Activated effector memory CD4-positive, alpha-beta T cell treated with Interleukin-2 at 50 U/mL for 16 hours (primary cell): ENCODE measurements at places on chromosomes 6 and 20.

GRCh38 chr20:21109144-21109543 lies 3.0 kb upstream of the LINC00237 start:
- DNase-seq, result no peak

- DNase-seq, result no peak
Observed at GRCh38 chr6:20238688-20239587, 26.7 kb upstream of the MBOAT1 start.

DNA sequence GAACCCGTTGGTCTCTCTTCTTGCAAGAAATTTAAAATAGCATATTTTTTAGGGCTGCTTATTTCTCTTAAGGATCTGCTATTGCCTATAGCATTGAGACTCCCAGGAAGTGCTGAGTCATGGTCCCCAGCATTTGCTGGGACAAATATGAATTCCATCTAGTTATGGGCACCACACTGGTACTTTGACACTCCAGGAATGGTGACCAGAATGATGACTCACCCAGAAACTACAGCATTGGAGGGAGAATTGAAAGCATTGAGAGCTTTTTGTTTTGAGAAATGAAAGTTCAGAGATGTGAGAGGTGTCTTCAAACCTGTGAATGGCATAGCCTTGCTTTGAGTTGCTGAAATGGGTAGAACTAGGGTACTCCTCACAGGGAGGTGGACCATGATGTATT lies 699.7 kb downstream of the DHX35 start:
- no peak for DNase-seq

DNA sequence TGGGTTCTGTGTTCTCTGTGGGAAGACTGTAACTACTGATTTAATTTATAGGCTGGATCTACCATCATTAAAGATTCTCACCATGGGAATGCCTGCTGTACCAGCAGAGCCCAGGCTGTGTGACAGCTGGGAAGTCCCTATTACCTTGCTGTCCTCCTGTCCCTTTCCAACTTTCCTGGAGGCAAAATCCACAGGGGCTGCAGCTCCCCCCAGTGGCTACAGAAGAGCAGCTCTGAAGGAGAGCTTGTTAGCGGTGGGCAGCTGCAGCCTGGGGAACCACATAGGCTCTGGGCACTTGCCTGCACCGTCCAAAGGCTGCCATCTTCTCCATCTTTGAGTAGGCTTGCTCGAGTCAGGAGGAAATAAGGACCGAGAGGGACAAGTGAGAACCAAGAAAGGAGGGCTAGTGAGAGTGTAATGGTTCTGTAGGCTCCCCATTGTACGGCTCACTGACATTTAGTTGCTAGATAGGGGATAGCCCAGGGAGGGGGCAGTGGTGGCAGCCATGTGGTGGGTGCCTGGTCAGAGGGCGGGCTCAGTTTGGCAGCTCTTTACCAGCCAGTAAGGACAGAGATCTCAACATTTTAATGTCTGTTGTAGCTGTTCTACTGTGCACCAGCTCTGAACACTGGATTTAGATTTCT lies 155.1 kb upstream of the MLIP start:
- DNase-seq, result no peak

DNA sequence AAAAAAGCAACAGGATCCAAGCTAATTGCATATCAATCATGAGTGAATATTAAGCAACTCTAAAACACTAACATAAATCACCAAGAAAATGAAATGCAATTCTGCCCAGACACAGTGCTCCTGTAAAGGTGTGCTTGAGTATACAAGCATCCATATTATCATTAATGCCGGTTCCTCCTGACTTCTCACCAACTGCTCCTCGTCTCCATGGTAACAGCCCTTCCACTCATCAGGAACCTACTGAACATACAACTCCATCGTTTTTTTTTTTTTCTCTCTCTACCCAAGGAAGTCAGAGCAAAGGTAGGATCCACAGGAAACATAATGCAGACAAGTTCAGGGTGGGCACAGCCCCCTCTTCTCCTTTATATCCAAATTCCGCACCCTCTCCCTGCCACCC lies 12.4 kb downstream of the GABBR1 start:
- no peak for DNase-seq

DNA sequence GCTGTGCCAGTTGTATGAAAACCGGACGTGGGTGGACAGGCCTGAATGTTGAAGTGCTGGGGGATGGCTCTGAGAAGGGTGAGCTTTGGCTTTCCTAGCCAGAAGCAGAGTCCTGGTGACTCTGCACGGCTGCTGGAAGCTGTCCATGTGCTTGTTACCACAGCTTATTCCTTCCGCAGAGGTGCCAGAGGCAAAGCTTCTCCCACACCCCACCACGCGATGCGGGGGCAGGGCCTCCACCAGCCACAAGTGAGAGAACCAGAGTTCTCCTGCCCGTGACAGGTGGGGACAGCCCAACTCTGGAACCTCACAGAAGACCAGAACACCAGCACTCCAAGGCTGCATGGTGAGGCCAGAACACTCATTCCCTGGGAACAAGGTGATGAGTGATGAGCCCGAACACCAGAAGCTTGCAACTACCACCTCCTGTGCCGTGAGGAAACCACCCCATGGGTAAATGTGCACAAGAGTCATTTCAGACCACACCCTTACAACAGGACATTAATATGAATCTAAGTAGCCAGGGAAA lies 36.7 kb downstream of the JAG1 start:
- no peak for DNase-seq

- DNase-seq, result no peak
Observed at GRCh38 chr6:70557998-70558397, 8.7 kb upstream of the SDHAF4 start.

DNA sequence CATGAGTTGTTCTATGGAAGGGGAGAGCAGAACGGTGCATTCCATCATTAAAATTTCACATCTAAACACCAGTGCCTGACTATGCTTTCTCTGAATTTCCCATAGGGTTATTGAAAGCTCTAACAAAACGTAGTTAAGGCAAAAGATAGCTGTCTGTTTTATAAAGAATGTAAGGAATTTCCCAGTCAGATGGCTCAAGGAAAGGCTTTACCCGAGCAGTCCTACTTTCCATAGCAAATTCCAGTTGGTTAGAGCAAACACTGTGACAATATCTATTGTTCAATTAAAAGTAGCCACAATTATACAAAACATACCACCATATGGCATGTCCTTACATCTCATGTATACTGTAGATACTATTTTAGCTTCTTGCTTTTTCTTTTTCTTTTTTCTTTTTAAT lies 1059.5 kb upstream of the FLRT3 start:
- no peak for DNase-seq

DNA sequence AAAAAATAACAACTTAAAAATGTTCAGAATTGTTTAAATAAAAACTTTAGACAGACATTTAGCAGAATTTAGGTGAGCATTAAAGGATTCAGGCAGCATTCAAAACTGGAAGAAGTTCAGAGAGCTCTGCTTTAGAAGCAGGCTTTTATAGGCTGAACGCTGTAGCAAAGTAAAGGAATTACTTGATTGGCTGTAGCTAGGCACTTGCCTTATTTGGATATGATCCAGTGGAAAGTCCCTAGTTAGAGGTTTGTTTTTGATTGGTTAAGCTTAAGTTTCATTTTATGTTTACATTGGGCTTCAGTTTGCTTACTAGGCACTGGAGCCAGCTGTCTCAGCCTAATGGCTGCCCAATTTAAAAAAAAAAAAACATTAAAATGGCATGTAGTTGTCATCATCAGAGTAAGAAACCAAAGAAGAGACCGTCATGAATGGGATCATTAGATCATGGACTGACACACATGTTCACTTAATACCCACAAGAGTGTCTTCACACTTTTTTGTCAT lies 65.1 kb downstream of the CBFA2T2 start:
- DNase-seq, result no peak

GRCh38 chr20:62685781-62686555 lies 22.7 kb upstream of the NTSR1 start:
- DNase-seq, result no peak

DNA sequence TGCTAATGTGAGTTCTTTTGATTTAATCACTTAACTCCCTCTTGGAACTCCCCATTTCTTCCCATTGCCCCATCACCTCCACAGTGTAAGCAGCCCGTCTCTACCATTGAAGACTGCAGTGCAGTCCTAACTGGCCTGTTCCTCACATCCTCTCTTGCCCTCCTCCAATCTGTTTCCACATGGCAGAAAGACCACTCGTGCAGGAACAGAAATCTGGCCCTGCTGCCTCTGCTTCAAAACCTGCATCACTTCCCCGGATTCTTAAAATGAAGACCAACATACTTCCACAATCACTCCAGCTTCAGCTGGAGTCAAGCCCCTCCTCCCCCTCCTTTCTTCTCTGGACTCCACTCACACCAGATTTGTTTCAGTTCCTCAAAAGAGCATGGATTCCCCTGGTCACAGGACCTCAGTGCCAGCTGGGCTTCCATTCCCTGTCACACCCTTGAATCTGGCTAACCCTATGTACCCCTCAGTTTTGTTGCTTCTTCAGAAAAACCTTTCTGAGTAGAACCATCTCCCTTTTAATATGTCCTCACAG lies 802.3 kb downstream of the MAFB start:
- DNase-seq, result no peak

DNA sequence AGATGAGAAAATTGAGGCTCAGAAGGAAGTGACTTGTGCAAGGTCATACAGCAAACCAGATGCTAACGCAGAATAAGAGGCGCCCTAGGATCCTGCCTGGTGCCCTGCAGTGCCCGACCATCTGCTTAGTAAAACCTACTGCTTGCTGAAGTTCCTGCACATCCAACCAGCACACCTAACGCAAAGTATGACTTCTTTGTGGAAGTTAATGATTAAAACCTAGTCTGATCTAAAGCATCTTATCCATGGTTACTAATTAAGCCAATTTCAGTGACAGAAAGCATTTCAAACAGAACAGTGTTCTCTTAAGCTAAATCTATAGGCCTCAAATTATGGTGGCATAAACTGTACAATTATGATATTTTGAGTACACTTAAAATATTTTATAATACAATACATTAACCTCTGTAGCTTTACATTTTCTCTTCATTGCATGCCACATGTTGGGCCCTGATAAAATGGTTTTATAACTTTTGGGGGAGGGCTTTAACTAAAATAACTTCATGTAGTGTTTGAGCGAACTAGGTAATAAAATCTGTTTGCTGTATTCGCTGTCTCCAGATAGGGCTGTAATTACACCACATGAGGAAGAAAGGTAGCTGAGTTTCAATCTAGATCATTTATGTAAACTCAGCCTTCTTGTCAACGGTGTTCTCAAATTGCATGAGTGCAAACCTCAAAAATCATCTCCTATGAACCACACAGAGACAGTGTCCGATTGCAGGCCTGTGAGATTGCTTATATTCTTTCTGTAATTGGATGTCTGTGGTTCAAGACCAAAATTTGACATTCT lies 37.5 kb upstream of the BEND3 start:
- DNase-seq, result no peak

- no peak for DNase-seq
Observed at GRCh38 chr20:35899064-35899463, 55.2 kb downstream of the SCAND1 start.

GRCh38 chr6:119676961-119677360 lies 327.4 kb upstream of the MAN1A1 start:
- DNase-seq, result no peak

DNA sequence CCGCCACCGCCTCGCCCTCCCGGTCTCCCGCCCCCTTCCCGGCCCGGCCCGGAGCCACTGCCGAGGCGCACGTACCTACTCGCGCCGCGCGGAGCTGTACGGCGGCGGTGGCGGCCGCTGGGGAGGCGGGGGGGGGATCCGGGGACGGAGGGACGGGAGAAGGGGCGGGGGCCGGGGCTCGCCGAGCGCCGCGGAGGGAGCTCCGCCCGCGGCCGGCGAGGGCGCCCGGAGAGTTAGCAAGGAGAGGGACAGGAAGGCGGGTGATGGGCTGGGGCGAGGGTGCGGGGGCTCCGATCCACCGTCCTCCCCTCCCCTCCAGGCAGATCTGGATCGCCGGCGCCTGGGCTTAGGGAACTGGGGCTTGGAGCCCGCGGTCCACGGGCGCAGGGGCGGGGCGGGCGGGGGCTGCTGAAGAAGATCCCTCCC lies 548 bp upstream of the TMEM74B start:
- DNase-seq, result no peak

DNA sequence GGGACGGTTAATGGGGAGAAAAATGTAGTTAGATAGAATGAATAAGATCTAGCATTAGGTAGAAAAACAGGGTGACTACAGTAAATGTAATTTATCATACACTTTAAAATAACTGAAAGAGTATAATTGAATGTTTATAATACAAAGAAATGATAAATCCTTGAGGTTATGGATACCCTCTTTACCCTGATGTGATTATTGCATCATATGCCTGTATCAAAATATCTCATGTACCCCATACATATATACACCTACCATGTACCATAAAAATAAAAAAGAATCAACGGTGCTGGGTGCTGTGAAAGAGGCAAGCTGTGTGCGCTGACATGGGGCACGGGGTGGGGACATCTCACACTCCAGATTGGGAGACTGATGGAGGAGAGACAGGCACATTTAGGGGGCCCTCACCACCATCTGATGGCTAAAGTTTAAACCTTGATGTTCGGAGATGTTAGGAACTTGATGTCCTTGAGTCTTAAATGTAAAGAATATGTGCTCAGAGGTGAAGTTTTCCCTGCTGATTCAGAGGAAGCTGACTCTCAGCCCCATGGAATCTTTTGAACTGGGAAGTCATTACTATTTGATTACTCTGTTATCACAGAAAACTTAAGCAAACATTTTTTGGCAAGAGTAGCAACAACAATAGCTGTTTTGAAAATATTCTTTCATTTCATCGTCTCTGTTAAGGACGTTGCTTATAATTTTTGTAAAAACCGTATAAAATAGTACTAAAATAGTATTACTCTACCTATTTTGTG lies 26.4 kb upstream of the RFPL4B start:
- DNase-seq, result no peak

GRCh38 chr6:68635706-68636513 lies 828 bp downstream of the ADGRB3 start:
- DNase-seq, result no peak

GRCh38 chr6:3825331-3825831 lies 23.8 kb upstream of the FAM50B start:
- DNase-seq, result no peak

DNA sequence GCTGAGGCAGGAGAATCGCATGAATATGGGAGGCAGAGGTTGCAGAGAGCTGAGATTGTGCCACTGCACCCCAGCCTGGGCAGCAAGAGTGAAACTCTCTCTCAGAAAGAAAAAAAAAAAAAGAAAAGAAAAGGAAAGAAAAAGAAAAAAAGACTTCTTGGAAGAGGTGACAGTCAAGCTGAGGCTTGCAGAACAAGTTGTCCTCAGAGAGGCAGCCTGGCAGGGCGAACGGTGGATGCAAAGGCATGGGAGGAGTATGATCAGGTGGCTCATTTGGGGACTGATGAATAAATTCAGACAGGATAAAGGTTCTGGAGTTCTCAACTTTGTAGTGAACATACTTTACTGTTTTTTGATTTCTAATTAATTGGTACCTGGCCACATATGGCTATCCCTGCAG lies 12.4 kb downstream of the ZNF341 start:
- no peak for DNase-seq

- DNase-seq, result no peak
Observed at GRCh38 chr6:54244430-54244829, 63.8 kb upstream of the TINAG start.

DNA sequence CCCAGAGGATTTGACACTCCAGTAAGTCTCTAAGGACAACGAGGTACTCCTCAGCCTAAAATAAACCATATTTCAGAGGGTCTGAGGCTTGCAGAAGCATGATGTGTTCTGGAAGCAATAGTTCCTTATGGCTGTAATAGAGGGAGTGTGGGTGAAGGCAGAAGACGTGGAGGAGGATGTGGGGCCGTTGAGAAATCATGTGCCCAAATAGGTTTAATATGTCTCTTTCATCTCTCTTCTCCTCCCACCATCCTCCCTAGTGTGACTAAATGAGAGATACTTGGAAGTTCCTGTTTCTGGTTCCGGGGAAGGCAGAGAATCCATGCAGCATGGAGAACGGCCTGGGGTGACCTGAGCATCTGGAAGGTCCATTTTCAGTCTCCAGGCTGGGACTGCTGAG lies 174.0 kb upstream of the RSPO3 start:
- no peak for DNase-seq

GRCh38 chr6:93124006-93124632 lies 295.2 kb downstream of the EPHA7 start:
- no peak for DNase-seq
